Right lobe of liver (tissue), 6 donors: ENCODE measurements at places on chromosomes 1 and 21.
A peak's percentile ranks its signal among the peaks of the same experiment; 100 is the strongest.

DNA sequence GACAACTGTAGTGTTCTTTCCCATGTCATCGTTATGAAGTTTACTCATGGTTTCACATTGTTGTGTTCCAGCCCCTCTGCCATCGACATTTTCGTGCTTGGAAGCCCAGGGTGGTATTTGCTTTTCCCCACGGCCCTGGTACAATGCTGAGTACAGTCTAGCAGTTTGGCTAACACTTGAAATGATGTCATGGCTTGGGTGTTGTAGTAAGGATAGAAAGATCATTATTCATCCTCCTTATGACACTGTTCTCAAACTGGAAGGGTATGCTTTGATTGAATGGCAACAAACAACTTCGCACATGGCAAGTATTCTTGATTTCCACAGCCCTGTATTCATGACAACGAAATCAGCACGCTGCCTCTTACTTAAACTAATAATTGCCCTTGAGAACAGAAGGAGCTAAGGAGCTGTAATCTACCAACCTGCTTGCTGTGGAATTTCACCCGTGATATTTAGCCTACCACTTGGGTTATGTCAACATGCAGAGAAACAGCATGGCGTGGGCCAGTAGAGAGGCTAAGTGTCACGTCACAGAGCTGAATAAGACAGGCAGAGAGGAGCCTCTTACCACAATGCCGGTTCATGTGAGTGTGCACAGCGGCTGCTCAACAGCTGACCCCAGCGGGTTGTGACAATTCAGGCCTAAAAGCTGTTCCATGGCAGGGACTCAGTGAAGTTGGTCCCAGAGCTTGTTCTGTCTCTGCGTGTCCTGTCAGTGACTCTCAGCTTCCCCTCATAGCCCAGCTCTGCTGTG lies 73.9 kb downstream of the KCNJ6 start:
- H3K36me3 ChIP-seq: no peaks in the 10 kb centered on the region
- DNase-seq: no peak
- H3K4me3 ChIP-seq: no peak overlapping the region

DNA sequence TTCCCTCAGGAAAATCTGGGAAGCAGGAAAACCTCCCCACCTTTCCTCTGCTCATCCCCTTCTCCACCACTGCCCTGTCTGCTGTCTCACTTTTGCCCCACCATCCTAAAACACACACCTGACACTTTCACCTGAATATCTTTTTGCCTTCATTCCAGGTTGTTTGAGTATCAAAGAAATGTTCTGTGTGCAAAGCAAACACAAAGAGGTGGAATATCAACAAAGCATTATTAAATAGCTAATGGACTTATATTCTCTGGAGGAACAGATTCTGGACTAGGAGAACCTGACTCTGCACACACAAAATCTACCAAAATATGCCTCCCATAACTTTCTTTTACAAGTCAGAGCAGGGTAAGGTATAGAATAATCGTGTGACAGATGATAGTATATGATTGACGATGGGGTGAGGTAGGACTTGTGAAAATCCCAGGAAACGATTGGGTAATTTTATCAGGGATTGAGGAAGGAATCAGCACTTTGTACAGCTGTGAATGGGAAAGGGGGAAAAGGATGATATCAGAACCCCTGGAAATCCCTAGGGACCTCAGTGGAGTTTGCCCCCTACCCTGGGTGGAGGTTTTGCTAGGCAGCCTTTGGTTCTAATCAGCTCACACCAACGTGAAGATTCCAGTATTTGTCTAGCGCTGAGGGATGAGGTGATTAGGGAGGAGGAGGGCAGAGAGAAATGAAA lies 87.7 kb downstream of the PROX1 start:
- no peaks in the 10 kb centered on the region for H3K27me3 ChIP-seq
- DNase-seq: no peak
- H3K4me1 ChIP-seq: no peaks in the 10 kb centered on the region
- H3K36me3 ChIP-seq: no peaks in the 10 kb centered on the region
- no peak overlapping the region for H3K4me3 ChIP-seq

GRCh38 chr1:21764615-21765423 lies 18.1 kb downstream of the USP48 start:
- no peak overlapping the region for H3K4me3 ChIP-seq
- H3K27me3 ChIP-seq: no peaks in the 10 kb centered on the region
- no peak overlapping the region for H3K27ac ChIP-seq
- H3K4me1 ChIP-seq: no peaks in the 10 kb centered on the region
- no peaks in the 10 kb centered on the region for H3K36me3 ChIP-seq

GRCh38 chr1:47309427-47309826 lies 4.5 kb downstream of the STIL start:
- H3K27me3 ChIP-seq: no peaks in the 10 kb centered on the region
- peaks cover 5% of the 10 kb centered on the region for H3K4me1 ChIP-seq
- no peak overlapping the region for H3K4me3 ChIP-seq
- no peak overlapping the region for H3K27ac ChIP-seq

DNA sequence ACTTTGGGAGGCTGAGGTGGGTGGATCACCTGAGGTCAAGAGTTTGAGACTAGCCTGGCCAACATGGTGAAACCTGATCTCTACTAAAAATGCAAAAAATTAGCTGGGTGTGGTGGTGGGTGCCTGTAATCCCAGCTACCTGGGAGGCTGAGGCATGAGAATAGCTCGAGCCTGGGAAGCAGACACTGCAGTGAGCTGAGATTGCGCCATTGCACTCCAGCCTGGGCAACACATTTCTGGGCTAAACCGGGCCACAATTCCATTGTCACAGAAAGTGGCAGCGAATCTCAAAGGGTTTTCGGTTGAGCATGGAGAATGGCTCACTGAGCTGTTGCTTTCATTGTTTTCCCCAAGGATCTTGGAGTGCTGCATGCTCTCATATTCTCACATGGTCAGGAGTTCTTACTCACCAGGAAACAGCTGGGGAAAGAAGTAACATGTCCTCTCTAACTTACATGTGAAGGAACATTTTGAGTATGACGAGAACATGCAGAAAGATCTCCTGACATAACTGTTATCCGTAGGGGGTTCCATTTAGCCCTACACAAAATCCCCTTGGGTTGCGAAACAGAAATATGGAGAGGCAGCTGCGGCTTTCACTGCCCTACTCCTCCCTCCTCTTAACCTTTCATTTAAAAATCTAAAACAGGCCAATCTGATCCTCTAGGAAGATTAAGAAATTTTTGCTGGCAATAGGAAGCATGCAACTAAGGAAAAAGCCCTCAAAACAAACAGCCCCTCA lies 341.1 kb downstream of the PCP4 start:
- DNase-seq: no peak
- no peaks in the 10 kb centered on the region for H3K4me1 ChIP-seq

DNA sequence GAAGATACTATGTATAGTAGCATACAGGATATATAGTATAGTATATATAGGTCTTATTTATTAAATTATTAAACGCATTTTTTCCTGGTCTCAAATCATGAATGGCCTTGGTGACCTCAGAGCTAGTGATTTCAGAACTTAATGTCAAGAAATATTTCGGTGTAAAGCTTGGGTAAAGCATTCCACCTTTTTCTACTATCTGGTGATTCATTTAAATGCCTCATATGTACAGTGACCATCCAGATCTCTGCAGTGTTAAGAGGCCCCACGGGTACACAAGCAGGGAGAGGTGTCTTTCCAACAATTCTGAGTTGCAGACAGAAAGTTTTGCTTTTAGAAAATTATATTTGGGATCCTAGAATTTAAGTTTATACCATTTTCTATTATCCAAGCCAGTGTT lies 626.5 kb downstream of the PTPRC start:
- no peak overlapping the region for H3K27ac ChIP-seq
- no peaks in the 10 kb centered on the region for H3K4me1 ChIP-seq
- no peaks in the 10 kb centered on the region for H3K36me3 ChIP-seq
- no peaks in the 10 kb centered on the region for H3K27me3 ChIP-seq
- no peak overlapping the region for H3K4me3 ChIP-seq
- no peak for DNase-seq

DNA sequence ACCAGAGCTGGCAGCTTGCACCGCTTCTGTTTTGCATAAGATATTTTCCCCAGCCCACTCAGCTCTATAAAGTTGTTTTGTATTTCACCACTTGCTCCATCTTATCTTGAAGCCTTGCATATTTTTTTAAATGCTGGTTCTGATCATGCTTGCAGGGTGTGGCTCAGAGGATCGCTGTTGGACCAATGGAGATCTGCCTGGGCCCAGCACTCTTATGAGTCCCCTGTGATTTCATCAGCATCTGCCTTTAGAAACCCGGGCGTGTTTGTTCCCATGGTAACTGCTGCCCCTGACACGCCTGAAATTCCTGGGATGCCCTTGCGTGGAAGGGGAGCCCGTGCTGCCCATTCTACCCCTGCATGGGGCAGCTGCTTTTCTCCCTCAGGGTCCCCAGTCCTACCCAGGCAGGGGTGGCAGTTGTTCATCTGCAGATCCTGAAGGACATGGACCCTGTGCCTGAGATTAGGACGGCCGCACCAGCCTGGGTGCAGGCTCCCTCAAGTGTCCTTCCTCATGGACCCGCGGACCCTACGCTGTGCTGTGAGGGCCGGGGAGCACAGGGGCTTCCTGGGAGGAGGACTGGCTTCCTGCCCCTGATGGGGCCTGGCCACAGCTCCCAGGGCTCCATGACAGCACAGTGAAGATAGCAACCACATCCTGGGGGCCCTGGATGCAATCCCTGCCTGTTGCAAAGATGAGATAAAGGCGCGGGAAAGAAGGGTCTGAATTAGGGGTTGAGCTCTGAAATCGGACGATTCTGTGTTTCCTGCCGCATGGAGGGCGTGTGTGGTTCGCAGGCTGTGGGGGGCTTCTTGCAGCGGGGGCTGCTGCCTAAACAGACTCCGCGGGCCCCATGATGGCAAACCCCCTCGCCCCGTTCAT lies 226.5 kb downstream of the SDCCAG8 start:
- no peaks in the 10 kb centered on the region for H3K4me1 ChIP-seq
- H3K4me3 ChIP-seq: peak overlapping the region; percentile 67
- no peak for DNase-seq
- H3K36me3 ChIP-seq: no peaks in the 10 kb centered on the region

DNA sequence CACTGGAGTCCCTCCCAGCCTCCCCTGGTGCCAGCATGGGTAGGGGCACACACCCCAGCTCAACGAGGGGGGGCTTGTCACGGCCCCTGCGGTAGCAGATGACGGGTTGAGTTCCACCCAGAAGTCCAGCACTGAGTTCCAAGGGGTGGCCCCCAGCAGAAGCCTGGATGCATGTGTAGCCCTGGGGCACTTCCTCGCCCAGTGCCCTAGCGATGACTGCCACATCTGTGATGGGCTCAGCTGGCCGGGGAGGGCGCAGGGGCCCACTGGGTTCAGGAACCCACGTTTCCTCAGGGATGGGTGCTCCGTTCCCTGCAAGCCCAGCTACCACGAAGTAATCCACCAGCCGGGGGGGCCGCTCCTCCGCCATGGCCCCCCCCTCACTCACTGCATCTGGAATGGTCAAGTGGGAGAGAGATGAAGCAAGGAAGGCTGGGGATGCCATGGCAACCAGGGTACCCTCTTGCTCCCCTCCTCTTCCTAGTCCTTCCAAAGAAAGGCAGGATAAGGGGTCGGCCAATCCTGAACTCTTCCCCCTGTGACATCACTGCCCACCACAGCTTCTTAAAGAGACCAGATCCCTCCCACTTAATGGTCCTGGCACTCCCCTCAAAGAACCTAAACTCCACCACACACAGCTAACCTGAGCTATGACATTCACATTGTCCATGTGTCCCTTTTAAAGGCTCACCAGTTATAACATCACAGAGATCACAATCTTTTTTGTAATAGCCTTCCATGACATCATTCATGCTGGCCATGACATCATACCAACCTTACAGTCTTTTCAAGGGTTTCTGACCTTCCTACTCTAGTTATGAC lies 2.3 kb downstream of the DENND4B start:
- H3K4me1 ChIP-seq: peaks cover 5% of the 10 kb centered on the region
- no peaks in the 10 kb centered on the region for H3K27me3 ChIP-seq
- DNase-seq: peak; percentile 56
- peak overlapping the region; percentile 100 for H3K27ac ChIP-seq
- peaks cover 8% of the 10 kb centered on the region for H3K36me3 ChIP-seq

DNA sequence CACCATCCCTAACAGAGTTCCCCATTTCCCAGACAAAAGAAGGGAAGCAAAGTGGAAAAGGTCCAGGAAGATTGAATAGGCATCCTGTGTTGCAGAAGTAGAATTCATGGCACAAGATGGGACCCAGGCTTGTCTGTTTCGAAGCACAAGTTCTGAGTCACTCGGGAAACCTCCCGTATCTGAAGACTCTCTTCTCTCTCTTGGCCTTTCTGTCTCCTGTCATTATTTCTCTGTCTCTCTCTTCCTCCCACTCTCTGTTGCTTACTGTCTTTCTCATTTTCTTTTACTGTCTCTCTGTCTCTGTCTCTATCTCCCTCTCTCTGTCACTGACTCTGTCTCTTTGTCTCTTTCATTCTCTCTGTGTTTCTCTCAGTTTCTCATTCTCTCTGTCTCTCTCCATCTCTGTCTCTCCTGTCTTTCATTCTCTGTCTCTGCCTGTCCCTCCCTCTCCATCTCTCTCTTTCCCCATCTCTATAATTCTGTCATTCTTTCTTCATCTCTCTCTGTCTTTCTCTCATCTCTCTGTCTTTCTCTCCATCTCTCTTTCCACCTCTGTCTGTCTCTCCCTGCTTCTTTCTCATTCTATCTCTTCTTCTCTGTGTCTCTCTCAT lies 23.7 kb downstream of the RNF187 start:
- no peak overlapping the region for H3K4me3 ChIP-seq
- no peak overlapping the region for H3K27ac ChIP-seq
- DNase-seq: no peak

DNA sequence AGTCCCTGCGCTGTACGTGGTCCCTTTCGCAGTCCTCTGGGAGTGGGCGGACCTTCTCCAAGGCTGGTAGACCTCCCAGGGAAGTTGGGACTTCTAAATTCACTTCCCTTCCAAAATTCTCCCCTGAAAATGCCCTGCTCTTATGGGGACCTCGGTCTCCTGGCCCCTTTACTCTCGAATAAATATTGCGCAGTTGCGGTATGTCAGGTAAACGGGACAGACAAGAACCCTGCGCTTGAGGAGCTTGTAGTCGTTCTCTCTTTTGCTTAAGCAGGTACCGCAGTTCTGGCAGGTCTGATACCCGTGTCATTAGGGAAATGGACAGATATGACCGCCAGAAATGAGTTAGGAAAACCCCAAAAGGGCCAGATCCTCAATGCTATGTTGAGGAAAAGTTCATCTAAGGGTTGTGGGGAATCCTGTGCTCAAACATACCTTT lies 561 bp downstream of the KIF2C start:
- H3K27ac ChIP-seq: no peak overlapping the region
- no peaks in the 10 kb centered on the region for H3K36me3 ChIP-seq
- H3K4me3 ChIP-seq: peak overlapping the region; percentile 43
- peaks cover 5% of the 10 kb centered on the region for H3K4me1 ChIP-seq
- H3K27me3 ChIP-seq: no peaks in the 10 kb centered on the region

DNA sequence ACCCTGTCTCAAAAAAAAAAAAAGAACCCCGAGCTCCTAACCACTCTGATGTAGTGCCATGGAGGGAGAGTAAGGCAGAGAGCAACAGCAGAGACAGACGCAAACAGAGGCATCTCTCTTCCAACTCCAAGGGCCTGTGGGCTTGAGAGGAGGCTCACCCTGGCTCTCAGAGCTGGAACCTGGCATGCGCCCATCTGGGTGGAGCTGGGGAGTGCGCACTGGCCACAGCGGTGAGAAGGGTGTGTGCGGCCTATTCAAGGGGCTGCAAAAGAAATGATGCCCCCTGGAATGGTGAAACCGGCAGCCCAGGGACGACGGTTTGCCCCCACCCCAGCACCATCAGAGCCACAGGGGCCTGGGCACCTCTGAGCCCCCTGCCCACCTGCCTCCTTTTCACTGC lies 17.6 kb downstream of the COL8A2 start:
- no peaks in the 10 kb centered on the region for H3K27me3 ChIP-seq
- no peaks in the 10 kb centered on the region for H3K36me3 ChIP-seq
- DNase-seq: no peak
- H3K4me1 ChIP-seq: no peaks in the 10 kb centered on the region
- H3K4me3 ChIP-seq: no peak overlapping the region

GRCh38 chr1:247914941-247915662 lies 5.0 kb upstream of the OR2T8 start:
- H3K27ac ChIP-seq: no peak overlapping the region
- H3K27me3 ChIP-seq: peaks cover 2% of the 10 kb centered on the region
- no peak overlapping the region for H3K4me3 ChIP-seq
- no peak for DNase-seq
- no peaks in the 10 kb centered on the region for H3K36me3 ChIP-seq
